ENCODE measurements at places on chromosomes 3 and 15. TPM values are rescaled to one million over a fixed set of nuclear protein-coding genes. Genes with fewer than 3 reads are reported as not detected.

GRCh38 chr15:43196760-43197548, 11.8 kb downstream of the CCNDBP1 start:
- DNase-seq: no peak

- DNase-seq: no peak
Measured at GRCh38 chr15:63104727-63105126, 16.9 kb upstream of the LACTB start.

- DNase-seq: no peak
Measured at GRCh38 chr3:172904711-172905373, 154.3 kb downstream of the ECT2 start.

DNA sequence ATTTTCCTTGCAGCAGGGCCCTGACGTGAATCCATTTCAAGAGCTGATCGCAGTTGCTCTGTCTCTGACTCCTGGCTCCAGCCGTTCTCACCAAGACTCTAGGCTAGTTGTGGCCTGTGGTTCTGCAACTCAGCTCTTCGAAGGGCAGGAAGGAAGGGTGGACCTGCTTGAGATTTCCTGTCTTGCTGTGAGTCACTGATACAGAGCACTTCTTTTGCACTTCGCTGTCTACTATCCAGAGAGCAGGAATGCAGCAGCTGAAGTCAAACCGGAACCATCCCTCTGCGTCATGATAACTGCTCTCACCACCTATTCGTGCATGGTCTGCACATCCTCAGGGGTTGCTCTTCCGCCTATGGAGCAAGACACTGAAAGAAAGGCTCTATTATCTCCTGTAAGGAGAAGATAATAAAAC, 59.7 kb downstream of the RAP2B start:
- DNase-seq: peak; percentile 47

- DNase-seq: no peak
Measured at GRCh38 chr3:81723732-81724313, 37.6 kb downstream of the GBE1 start.

DNA sequence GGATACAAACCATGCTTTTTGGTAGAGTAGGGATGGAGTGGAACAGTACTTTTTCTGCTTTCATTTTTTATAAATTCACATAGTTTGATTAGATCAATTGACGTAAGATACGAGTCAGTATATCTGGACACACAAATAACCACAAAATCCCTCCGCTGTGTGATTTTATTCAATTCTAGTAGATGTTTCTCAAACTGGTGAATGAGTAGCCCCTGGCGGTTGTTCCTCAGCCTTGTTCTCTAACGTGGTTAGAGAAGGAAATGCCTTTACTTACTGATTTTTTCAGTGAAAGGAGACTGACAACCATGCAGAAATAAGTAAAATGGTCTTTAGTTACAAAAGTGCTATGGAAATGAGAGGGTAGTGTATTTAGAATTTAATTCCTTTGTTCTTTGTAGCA, 161.0 kb downstream of the TCF12 start:
- DNase-seq: no peak

- DNase-seq: no peak
Measured at GRCh38 chr15:66115568-66116206, 137.9 kb downstream of the MEGF11 start.

GRCh38 chr3:149571381-149571780, 86.4 kb downstream of the WWTR1 start:
- no peak for DNase-seq

DNA sequence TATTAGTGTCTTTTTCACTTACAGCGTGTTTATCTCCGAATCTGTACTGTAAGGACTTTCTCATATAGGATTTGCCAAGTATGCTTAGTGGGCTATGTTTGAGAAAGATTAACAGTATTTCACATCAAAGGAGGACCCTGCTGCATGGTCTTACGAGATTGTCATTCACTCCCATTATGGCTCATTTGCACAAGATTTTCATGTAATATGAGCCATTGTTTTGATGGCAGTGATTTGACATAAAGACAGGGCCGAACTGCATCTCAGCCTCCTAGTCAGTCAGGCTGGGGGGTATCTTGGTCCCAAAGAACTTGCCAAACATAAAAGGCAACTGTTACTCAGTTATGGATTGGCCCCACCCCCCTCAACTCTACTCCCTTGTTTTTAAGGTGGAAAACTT, 205.9 kb downstream of the ZIC1 start:
- DNase-seq: no peak

DNA sequence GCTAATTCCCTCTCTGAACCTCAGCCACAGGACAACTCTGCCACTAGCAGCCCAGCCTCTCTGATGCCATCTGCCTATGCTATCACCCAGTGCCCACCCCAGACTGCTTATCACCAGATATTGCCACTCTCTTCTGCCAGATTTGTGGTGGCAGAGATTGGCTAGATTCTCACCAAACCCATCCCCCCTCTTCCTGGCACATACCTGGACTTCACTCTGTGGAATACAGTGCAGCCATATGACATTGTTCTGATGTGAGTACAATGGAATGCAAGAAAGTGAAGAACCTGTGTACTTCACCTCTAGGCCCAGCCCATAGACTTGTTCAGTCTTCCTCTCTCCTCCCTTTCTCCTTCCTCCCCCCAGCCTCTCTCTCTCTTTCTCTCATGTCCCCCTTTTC, 46.9 kb upstream of the NTRK3 start:
- no peak for DNase-seq

DNA sequence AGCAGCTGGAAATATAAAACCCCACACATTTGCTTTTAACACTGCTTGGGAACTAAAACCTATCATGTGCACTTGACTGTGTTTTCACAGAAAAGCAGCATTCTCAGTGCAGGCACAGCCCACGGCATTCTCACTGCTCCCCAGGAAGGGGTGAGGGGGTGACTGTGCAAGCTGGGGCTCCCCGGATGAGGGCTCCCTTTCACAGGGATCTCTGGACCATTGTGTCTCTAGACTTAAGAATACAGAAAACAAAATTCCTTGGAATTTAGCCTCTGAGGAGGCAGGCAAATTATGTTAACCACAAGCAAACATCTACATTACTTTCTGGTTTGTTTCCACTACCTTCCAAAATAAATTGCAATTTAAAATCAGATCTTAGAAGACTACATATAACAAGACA, 100.3 kb downstream of the FSIP1 start:
- no peak for DNase-seq

GRCh38 chr3:39499651-39500273, 32.3 kb downstream of the MOBP start:
- DNase-seq: no peak

GRCh38 chr3:13954741-13955483, 75.0 kb upstream of the WNT7A start:
- DNase-seq: no peak

DNA sequence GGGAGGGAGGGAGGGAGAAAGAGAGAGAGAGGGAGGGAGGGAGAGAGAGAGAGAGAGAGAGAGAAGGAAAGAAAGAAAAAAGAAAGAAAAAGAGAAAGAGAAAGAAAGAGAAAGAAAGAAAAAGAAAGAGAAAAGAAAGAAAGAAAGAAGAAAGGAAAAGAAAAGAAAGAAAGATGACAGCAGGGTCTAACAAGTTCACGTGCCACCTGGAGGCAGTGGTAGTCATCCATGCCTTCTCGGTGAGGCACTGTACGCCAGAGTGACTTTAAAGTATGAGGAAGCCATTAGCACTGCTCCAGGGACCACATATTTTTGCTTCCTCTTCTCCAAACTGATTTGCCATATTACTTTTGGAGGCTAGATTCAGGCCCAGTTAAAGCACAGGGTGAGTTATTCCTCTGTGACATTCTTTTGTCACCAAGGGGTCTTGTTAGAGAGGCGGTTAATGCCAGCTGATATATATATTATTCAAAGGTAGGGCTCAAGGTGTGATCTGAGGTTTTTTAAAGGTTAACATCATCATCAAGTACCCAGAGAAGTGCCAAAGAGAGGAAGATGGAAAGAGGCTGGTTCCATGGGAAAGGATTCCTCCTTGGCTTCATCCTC, at the start of gene HTR3D:
Gene HTR3D, plus strand, starts transcription at position 556 of the 606 bp plus-strand sequence. Its CDS starts 0 bp downstream, at position 556.
- DNase-seq: no peak

GRCh38 chr3:9986230-9986725, 363 bp downstream of the EMC3 start:
- no peak for DNase-seq

DNA sequence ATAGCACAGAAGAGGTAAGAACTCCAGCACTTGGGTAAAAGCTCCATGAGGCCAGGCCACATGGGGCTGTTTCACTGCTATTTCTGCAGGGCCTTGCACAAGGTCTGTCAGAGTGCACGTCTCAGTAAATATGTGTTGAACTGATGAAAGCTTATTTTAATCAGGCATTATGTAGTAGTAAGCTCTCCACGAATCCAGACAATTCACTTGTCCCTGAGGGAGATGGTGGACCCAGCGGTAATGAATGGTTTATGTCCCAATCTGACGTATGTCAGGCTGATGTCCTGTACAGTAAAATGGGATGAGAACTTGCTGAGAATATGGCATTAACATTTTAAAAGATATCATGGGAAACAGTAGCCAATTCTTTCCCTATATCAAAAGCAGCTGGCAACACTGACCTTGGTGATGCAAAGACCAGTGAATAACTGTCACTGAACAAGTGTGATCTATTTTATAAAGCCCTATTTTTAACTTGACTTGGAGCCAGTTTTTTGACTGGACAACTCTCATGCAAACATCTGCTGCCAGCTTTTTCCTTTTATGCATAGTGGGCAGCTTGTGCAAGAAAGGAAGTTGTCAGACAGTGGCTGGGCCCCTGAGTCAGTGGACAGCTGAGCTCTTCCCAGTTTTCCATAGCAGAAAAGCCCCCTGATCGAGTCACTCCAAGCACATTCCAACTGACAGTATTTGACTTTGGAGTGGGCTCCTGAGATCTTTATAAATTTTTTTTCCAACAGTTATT, 519.8 kb upstream of the MDFIC2 start:
- no peak for DNase-seq

DNA sequence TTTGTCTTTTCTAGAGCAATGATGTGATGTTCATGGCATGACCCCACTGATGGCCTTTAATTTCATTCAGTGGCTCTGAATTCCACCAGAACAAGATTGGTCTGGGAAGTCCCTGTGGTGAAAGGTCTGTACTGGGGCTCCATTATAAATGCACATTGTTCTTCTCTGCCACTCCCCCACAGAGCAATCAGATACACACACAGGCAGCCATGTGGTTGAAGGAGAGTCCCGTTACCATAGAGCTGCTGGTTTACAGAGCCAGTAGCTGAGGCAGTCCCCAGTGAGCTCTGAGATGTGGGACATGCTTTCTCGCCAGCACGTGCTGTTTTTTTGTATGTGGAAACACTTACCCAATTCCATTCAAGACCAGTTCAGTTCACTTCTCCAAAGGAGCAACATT, 172.7 kb upstream of the TRIM42 start:
- DNase-seq: no peak

The LRRC49 gene
- total RNA-seq: 86.6 TPM

The ROPN1 gene
- total RNA-seq: not detected

The CYP8B1 gene
- total RNA-seq: not detected

The GNB4 gene
- total RNA-seq: 11.9 TPM

The CSTA gene
- total RNA-seq: 0.74 TPM

The SCAANT1 gene
- not detected for total RNA-seq

The TM6SF1 gene
- 4.7 TPM for total RNA-seq

The TM2D3 gene
- 50.6 TPM for total RNA-seq

The REC114 gene
- 1.4 TPM for total RNA-seq

The SLC6A1 gene
- 0.77 TPM for total RNA-seq

The CLDN18 gene
- not detected for total RNA-seq

The CD86 gene
- 3.6 TPM for total RNA-seq

The LAMB2 gene
- 772 TPM for total RNA-seq

The MESP2 gene
- 0.27 TPM for total RNA-seq

The GABRB3 gene
- total RNA-seq: 2.4 TPM

The HHLA2 gene
- not detected for total RNA-seq
